ENCODE measurements at places on chromosomes 2 and 18.

DNA sequence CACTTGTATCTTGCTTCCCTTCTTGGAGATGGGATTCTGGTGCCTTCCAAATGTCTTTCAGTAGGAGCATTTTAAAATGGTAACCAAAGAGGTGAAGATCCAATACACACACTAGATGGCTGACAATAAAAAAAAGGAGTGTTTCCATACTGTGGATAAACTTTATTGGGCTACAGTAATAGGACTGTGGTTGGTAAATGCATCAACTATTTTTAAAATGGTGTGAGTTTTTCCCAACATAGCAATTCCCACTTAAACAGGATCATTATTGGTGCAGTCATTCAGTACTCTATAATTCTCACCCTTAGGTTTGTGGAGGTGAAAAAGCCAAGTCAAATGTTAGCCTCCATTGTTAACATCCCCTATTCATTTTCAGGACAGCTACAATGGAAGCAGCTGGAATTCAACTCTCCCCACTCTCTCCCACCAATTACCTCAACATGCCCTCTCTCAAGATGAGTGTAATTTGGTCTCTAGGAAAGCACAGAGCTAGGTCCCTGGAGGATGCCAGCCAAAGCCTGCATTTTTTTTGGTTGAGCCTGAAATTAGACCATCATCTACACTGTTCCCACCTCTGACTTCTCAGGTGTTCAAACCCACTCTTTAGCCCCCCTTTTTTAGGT is 273.3 kb downstream of the TCF4 start:
- no peak for DNase-seq

DNA sequence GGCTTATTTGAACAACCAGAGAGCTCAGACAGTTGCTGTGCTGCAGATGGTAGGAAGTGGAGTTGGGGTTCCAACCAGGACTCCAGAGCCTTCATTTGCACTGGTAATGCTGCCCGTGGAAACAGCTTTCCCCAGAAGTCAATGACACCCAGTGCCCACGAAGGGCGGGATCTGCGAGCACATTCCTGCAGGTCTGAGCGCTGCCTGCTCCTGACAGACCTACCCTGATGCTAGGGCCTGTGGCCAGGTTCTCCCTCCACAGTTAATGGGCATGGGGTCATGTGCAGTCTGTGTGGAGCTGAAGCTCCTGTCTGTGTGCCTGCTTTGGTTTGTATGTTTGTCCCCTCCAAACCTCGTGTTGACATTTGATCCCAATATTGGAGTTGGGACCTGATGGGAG is 299.0 kb upstream of the HS6ST1 start:
- DNase-seq, result no peak

DNA sequence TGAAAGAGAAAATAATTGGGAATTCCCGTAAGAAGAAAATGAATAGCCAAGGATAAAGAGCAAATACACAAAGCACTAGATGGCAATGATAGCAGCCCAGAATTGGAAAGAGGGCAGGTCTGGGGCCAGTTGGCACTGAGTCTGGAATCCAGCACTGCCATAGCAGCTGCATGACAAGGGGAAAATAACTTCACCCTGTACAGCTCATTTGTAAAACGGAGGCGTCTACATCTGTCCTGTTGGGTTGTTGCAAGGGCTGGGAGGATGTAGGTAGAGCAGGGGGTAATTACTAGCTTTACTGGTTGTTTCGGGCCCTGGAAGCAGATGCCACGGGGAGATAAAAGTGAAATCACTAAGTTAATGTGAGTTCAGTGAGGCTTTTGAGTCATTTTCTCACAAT is 110.0 kb upstream of the RASGRP3 start:
- no peak for DNase-seq

- no peak for DNase-seq
Measured at GRCh38 chr2:212194396-212194795, 344.2 kb downstream of the ERBB4 start.

DNA sequence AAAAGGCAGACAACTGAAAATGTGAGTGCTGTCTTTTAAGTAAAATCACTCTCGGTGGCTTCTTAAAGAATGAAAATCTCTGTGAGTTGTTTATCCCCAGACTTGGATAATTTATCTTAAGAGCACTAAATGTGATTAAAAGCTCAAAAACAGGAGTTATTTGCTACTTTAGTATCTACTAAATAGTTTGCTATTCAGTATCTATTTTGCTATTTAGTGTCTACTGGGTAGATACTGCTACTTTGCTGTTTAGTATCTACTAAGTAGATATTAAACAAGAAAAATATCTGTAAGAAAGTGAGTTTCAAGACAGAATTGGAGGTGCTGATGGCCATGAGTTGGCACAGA is 1.4 kb upstream of the KCNG3 start:
- no peak for DNase-seq

DNA sequence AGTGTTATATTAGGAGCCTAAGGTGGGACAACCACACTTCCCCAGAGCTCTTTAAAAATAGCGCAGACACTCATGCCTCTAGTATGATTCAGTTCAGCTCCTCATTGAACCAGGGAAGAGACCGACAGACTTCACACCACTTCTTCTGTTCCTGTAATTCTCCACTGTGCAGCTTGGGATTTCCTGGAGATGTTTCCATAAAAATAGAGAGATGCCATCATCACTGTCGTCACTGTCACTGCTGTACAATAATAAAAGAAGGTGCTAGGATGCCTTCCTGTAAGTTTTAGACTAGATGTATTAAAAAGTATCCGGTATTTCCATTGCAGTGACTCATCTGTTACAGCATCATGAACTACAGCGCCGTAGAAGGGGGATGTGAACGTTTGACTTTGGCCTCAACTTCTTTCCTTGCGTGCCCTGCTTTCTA is 110.9 kb downstream of the FAM210A start:
- DNase-seq, result no peak

GRCh38 chr2:33395655-33396249 is 80.7 kb upstream of the RASGRP3 start:
- DNase-seq, result no peak

Measured in effector CD8-positive, alpha-beta T cell (primary cell).